ENCODE measurements at places on chromosomes 16 and 17.

- DNase-seq: no peak
Observed at GRCh38 chr17:1076982-1077302, 80.0 kb downstream of the TIMM22 start.

- peak; percentile 30 for DNase-seq
Observed at GRCh38 chr17:64736804-64737492, 74.8 kb upstream of the SMURF2 start.

DNA sequence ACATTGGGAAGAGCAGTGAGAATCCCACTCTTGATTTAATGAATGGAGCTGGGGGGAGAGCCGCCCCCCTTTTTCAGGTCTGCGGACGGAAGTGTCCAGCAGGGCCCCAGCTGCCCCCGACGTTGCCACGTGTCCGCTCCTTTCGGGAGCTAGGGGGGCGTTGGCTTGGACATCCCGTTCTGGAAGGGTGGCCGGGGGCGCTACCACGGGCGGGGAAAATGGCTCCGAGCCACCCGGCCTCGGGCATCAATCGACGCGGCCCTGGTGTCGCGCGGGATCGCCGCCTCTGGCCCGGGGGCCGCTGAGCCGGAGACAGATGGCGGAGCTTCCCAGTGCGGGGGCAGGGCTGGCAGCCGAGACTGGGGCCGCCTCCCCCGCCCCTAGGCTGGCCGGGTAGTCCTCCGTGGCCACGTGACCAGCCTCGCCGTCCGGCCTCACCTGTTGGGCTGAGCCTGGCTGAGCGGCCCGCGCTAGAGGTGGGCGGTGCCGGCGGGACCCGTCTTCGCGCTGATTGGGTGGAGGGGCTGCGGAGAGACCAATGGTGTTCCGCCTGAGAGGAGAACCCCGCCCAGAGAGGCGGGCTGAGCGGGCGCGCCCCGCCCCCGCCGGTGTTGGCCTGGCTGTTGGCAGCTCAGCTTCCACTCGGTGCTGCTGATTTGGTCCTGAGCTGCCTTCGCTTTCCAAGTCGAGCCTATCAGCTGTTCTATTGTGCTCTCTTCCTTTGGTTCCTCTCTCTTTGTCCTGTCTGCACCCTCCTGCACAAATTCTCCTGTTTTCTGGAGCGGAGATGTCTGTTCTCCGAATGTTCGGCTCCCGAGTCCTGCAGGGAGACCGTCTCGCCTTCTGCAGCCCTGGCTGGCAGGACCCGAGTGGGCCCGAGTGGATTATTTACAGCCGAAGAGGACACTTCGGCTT lies 8.3 kb downstream of the HS3ST3B1 start:
- peak; percentile 96 for DNase-seq

DNA sequence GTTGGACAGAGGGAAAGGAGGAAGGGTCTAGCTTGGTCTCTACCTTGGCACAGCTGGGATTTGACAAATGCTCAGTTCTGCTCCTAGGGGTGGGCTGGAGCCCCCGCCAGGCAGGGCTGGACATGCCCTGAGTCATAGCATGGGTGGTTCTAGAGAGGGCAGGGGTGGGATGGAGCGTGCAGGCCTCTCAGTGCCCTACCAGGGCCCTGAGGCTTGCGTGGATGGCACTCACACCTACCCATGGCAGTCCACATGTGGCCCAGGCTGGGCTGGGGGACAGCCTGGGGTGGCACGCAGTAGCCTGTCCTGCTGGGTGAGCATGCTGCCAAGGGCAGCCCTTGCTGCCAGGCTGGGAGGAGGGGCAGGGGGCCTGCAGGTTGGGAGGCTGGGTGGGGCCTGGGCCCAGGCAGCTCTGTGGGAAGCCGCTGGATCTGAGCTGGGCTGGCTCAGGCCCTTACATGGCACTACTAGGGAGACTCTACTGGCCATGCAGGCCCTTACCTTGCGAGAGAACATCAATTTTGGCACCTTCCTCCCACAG lies 11.2 kb downstream of the DOC2B start:
- DNase-seq: no peak

DNA sequence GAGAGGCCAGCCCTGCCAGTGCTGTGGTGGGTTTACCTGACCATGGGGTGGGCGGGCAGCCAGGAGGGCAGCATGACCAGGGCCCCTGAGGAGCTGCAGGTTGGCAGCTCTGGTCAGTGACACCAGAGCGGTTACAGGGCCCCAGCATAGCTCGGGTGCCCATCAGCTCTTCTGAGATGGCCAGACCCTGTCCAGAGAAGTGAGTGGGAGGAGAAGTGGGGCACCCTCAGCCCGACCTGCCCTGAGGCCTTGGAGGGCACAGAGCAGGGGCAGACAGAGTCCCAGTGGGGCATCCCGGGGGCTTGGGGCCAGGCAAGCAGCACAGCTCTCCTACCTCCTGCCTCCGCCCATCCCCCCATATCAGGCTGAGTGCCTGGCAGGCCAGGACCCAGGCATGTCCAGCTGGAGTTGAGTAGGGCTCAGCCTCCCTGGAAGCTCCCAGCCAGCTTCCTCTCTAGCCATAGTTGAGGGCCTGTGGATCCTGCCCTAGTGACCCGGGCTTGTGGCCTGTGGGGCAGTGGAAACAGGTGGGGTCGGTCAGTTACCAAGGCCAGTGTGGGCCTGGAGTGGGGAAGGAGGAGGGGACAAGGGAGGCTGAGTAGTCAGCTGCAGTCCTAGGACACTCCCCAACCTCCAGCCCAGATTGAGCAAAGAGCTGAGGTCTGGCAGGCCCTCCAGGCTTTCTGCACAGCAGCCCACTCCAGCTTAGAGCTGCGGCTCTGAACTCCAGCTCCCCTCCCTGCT lies 83.5 kb downstream of the AMFR start:
- DNase-seq: no peak

- DNase-seq: no peak
Observed at GRCh38 chr17:50267074-50267841, 7.0 kb upstream of the TMEM92 start.

DNA sequence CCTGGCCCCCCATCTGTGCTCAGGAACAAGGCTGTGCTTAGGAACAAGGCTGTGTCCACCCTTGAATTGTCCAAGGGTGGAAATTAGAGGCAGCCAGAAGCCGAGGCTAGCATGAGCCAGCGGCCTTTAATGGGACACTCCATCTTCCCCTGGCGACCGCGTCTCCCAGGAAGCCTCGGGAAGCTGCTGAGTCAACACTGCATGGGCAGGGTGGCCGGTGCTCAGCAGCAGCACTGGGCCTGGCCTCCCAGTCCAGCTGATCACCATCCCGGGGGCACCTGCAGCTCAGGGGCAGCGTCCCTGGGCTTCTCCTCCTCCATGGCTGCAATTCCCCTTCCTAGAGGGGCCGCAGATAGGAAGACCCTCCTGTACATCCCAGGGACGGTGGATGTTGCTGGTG lies 180.8 kb downstream of the ENGASE start:
- no peak for DNase-seq

DNA sequence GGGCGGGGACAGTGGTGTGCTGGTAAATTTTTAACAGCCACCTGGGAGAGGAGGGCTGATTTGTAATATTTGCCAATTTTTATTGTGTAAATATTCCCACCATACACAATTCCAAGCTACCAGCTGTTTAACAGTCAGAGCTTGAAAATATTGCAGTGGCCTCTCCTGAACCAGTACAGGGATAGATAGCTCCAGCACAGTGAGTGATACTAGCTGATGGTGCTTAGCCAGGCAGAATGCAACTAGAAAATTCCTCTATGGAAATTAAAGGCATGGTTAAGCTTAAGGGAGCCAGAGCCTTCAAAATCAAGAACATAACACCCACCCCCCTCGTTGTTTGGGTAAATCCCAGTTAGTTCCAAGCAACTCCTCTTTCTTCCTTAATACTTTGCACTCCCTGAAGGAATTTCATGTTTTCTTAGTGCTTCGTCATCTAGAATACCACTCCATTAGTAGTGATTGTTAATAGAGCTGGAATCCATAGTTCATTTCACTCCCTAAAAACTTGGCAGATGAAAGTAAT lies 96.6 kb downstream of the CYB561 start:
- no peak for DNase-seq

DNA sequence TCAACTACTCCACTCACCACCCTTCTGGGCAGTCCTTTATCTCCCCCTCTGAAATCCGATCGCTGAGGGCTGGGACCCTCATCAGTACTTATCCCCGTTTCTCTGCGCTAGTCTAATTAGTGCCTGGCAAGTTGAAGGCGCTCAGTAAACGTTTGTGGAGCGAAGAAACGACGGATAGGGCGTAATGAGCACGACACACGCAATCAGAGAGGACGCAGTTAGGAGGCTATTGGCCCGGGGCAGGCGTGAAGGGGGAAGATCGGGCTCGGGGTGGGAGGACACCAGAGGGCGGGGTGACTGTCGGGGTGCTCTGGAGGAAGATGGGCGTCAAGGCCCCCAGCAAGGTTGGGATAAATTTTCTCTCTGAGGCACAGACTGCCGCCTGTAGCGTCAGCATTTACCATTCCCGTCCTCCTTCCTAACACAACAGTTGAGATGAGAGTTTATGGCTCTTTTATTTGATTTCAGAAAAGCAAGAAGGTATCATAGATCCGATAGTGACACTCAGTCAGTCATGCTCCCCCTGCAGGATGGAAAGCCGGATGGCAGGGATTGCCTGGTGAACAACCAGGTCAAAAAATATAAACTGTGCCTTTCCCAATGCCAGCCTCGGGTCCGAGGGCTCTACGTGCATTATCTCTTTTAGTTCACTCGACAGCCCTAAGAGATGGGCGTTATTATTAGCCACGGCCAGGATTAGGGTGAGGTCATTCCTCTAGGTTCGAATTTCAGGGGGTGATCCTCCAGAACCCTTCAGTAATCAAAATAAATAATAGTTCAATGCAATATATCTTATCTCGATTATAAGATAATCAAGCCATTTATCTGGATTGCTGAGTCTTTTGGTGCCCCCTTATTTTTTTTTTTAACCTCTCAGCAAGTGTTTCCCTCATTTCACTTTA lies 9.5 kb upstream of the ARL4D start:
- peak; percentile 87 for DNase-seq

DNA sequence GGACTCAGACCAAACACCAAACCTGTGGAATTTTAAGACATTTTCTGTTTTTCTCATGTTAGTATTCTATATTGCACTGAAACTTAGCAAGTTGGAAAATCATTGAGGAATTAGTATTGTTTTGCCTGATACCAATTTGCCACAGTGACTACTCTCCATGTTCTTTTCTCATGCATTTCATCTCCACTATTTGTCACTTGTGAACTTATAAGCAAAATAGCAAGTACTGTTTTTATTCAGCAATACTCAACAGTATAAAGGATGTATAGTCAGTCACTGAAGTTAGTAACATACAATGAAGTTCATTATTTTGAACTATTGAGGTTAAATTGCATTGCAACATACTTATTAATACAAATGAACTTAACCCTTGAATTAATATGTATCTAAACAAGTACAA lies 5.8 kb upstream of the VPS35L start:
- no peak for DNase-seq

- DNase-seq: no peak
Observed at GRCh38 chr16:69324585-69325253, 5.7 kb downstream of the PDF start.

GRCh38 chr17:7064261-7064660 lies 15.8 kb downstream of the CLEC10A start:
- no peak for DNase-seq

- no peak for DNase-seq
Observed at GRCh38 chr16:47503936-47504335, 42.8 kb downstream of the PHKB start.

DNA sequence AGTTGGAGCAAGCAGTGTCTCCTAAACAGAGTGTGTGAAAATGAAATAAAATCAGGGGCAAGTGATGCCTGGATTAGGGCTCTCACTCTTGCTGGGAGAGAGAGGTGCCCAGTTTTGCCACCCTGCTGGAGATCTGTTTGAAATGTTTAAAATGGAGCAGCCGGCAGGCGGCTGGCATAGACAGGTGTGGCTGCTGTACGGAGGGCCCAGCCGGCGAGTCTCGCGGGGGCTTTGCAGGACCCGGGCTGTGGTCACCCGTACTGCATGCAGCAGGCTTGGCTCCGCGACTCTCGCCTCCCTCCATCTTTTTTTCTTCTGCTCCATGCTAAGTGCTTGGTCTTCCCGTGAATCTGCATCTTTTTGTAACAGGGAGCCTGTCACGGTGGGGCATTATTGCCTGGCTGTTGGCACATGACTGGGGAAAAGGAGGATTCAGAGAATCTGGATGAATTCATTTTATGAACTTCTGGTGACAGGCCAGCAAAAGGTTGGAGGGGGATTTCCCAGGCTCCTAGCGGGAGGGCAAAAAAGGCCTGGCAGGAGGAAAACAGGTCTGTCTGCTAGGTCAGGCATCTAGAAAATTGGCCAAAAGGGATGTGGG lies 1.8 kb downstream of the ZNRF1 start:
- DNase-seq: no peak

GRCh38 chr16:68954911-68955635 lies 111.7 kb downstream of the TANGO6 start:
- DNase-seq: no peak

DNA sequence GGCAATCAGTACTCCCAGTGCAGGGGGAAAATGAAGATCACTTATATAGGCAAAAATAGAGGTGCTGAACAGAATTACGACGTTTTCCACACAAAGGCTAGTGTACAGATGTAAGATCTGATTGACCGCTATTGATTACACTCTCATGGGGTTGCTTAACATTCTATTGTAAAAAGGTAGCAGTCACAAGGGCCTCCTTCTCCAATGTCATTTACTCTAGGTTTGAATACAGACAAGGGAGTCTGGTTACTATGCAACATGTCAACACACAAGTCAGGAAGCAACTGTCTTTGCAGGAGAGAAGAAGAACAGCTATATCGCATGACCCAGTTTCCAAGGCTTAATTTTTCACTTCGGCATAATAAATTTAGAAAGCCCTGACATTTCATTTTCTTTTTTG lies 7.9 kb downstream of the KRT37 start:
- no peak for DNase-seq

- no peak for DNase-seq
Observed at GRCh38 chr16:30525844-30526136, 576 bp downstream of the ZNF768 start.

GRCh38 chr17:59684967-59685366 lies 22.3 kb downstream of the PTRH2 start:
- no peak for DNase-seq

DNA sequence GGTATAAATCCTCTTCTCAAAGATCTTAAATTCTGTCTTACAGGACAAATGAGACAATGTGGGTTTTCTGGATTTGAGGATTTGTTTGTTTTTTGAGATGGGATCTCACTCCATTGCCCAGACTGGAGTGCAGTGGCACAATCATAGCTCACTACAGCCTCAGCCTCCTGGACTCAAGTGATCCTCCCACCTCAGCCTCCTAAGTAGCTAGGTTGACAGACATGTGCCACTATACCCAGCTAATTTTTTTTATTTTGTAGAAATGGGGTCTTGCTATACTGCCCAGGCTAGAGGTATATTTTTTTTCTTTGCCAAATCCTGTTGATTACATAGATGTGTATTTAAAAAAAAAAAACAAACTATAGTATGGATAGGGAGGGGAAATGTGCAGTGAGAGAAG lies 31.8 kb upstream of the SDR42E2 start:
- DNase-seq: no peak
